ENCODE measurements at places on chromosomes 12 and 14.

DNA sequence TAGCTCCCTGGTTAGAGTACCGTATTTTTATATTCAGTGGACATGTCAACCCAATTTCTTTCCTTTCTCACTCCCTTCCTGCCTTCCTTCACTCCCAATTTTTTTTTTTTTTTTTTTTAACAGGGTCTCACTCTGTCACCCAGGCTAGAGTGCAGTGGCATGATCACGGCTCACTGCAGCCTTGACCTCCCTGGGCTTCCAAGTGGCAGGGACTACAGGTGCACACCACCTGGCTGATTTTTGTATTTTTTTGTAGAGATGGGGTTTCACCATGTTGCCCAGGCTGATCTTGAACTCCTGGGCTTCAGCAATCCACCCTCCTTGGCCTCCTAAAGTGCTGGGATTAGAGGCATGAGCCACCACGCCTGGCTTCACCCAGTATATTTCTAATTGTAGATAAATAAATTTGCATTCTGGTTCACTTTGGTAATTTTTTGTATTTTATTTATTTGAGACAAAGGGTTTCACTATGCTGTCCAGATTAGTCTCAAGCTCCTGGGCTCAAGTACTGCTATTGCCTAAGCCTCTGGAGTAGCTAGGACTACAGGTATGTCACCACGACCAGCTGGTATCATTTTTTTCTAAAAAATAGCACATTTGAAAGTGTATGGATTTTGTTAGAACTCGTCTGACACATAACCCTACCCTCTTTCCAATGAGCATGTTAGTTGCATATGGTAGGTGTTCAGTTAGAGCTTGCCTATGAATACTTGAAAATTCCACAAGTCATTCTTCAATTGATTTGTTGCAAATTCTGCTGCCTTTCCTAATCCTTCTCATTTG lies 15.7 kb downstream of the SLC38A2 start:
- no peak for DNase-seq

DNA sequence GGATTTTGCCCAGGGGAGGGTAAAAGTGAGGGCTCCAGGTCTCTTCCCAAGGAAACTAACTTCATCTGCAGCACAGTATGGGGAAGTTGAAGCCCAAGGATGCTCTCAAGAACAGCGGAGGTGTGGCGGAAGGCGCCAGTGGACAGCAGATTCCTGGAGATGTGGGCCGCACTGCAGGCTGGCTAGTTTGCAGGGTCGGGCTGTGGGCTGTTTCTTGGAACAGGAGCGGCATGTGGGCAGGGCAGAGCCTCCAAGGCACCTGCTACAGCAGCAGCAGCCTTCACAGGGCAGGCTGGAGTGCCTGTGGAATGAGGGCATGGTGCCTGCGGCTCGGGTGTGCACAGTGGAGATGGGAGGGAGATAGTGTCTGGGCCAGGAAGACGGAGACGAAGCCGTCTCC lies 100.0 kb upstream of the SFSWAP start:
- DNase-seq, result no peak

DNA sequence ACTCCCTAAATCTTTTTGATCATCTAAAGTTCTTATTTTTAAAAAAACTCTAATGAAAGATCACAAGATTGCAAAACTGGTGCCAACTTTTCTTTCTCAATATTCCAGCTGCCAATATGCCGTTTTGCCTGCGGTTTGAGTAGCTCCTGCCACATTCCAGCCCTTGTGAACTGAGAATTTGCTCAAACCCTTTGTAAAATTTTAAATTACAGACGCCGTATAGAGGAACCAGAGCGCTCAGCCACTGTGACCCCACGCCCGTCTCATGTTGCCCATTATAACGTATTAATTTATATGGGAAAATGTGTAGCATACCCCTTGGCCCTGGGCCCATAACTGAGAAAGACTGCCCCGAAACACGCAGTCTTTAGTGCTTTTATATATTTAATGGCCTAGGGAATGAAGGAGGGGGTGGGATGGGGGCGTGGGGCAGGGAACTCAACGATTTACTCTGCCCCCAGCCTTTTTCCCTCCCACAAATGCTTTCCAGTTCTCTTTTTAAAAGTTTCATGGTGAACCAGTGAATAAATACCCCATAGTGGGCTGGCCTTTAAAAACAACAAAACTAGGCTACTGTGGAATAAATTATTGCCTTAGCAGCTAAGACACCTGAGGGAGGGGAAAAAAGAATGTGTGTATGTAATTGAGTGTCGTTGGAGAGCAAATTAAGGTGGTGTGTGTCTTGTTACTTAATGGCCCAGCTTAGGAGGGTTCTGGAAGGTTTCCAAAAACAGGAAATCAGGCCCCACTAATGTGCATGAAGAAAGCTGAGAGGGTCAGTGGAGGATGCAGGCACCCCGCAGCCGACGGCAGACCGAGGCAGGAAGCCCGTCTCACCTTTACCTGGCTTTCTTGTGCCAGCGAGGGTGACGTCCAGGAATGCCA lies 45.7 kb upstream of the RFLNA start:
- DNase-seq, result no peak

DNA sequence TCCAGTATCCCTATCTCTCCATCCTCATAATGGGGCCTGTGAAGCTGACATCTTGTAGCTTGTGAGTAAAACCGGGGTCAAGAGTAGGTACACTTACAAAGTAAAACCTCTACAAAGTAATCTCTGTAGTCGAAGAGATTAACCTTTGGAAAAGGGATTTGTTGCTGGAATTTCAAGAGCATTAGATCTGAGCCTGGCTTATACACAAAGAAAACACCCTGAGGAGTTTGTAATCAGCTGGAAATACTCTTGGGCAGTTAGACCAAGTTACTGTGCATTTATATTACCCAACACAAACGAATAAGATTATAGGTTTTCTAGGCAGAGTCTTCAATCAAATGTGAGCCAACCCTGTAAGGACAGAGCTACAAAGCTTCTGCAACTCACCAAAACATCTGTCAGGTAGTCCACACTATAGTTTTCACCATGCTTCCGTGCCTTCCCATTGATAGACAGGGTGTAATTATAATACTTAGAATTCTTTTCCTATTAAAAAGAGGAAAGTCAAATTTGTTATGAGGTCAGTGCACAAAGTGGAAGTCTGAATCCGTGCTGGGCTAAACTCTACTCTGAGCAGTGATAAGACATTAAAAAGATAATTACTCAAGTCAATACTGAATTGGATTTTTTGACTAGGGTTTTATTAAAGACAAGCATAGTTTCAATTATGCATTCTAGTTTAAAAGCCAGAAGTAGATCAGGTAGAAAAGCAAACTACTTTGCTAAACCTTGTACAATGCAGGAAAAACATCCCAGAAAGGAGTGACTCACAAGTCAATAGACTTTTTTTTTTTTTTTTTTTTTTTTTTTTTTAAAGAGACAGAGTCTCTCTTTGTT lies 14.6 kb downstream of the GNS start:
- no peak for DNase-seq

Data from iPS DF 6.9 (cell line).